ENCODE measurements at places on chromosomes 7 and 10.
A peak's percentile ranks its signal among the peaks of the same experiment; 100 is the strongest.

GRCh38 chr10:115974816-115975430 is 298.1 kb downstream of the GFRA1 start:
- DNase-seq: no peak

DNA sequence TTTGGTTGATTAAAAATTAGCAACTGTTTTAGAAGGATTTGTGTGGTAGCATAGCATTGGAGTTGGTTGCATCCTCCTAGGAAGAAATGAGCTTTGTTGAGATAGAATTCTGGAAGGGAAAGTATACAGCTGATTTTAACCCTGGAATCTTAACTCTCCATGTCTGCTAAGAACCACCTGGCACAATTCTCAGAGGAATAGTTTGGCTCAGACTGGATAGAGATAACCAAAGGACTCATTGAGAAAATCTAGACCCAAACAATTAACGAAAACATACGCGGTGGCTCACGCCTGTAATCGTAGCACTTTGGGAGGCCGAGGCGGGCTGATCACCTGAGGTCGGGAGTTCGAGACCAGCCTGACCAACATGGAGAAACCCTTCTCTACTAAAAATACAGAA is 99.1 kb upstream of the AOAH start:
- no peak for DNase-seq

DNA sequence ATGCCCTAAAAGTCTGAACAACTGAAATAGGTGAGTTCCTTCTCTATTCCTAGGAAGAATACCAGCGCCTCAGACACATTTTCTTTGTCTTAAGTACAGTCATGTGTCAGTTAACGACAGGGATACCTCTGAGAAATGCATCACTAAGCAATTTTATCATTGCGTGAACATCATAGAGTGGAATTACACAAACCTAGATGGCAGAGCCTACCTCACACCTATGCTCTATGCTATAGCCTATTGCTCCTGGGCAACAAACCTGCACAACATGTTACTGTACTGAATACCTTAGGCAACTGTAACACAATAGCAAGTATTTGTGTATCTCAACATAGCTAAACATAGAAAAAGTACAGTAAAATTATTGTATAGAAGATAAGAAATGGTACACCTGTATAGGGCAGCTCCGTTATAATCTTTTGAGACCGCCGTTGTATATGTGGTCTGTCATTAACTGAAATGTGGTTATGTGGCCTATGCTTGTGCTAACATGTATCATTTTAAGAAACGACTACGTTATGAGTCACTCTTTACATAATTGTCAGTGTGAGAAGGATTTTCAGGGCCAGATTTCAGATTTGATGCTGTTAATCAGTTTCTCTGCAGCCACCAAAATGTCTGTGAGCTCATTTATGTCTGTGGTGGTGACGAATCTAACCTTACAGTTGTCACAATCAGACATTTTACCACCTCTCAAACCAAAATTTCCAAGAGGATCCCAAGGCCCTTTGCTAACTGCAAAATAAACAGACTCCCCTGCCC is 66.1 kb upstream of the STK17A start:
- no peak for DNase-seq

DNA sequence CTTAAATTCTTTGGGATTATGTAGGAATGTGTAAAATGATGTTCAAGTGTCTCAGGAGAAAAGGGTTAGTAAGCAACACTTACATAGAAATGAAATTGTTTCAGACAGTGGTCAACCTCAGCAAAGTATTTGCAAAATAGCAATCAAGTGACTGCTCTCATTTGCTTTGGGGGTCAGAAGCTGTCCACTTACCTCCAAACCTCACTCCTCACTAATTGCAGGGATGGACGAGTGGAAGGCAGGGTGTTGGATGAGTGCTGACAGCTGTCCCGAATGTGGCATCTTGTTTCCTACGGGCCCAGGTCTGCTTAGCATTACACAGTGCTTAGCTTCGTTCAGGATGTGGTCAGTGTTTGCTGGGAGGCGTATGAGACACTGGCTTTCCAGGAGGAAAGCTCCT is 437.0 kb downstream of the SUGCT start:
- DNase-seq: no peak

DNA sequence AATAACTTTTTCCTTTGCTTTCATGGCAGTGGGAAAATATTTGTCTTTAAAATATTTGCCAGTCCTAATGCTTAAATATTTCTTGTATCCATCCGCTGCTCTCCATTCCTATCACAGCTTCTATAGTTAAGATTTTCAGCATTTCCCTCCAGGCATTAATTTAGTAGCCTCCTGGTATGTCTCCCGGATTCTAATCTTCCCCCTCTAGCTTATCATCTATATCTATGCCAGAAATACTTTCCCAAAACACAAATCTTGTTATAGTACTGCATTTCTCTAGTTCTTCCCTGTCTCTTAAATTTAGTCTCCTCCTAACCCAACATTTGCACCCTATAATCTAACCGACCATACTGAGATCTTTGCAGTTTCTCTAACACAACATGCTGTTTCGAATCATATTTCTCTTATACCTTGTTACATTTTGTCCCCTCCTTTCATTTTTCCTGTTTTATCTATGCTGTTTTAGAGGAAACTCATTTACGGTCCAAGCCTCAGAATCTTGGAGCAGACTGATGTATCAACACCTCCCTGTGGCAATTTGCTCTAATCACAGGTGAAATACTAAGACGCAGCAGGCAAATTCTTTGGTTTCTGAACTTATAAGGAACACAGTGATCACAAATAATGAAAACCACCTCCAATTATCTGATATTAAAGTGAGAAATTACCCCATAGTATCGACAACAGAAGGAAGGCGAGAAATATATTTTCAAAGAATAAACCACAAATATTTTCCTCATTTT is 10.3 kb downstream of the CNTNAP2 start:
- no peak for DNase-seq

GRCh38 chr10:75247797-75248196 is 12.0 kb upstream of the COMTD1 start:
- no peak for DNase-seq

DNA sequence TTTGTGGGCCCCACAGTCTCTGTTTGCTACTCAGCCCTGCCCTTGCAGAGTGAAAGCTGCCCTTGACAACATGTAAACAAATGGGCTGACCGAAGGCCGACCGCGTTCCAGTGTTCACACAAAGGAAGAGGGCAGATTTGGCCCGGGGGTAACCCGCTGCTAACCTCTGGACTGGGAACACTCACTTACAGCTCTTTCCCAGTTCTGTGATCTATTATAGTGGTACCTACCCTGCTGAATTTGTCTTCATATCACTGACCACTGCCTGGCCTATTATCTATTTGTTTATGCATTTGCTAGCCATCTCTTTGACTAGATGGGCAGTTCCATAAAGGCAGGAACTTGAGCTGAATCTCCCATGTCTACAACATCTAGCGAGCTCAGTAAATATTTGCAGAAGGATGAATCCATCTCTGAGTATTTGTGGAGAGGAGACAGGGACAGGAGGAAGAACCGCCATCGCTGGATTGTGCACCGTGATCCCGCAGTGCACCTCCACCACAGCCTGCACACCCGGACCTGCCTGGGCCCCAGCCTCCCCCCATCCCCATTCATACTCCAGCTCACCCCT is 15.2 kb downstream of the SLC29A3 start:
- DNase-seq: no peak

- DNase-seq: no peak
Measured at GRCh38 chr7:128759242-128759641, 16.4 kb downstream of the OPN1SW start.

DNA sequence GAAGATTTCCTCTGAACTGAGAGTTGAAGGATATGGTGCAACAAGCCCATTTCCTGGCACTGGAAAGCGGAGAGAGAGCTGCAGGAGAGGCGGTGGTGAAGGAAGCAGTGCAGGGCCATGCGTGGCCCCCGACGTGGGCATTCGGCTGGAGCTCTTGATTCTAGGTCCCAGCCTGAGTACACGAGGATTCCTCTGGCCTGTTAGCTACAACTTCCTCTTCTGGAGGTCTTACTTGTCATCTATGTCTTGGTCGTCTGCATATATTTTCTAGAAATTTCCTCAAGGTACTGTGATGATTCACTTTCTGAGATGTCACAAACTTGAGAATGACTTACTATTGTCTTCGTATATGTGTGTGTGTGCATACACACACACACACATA is 59.2 kb upstream of the JAZF1 start:
- DNase-seq: no peak

DNA sequence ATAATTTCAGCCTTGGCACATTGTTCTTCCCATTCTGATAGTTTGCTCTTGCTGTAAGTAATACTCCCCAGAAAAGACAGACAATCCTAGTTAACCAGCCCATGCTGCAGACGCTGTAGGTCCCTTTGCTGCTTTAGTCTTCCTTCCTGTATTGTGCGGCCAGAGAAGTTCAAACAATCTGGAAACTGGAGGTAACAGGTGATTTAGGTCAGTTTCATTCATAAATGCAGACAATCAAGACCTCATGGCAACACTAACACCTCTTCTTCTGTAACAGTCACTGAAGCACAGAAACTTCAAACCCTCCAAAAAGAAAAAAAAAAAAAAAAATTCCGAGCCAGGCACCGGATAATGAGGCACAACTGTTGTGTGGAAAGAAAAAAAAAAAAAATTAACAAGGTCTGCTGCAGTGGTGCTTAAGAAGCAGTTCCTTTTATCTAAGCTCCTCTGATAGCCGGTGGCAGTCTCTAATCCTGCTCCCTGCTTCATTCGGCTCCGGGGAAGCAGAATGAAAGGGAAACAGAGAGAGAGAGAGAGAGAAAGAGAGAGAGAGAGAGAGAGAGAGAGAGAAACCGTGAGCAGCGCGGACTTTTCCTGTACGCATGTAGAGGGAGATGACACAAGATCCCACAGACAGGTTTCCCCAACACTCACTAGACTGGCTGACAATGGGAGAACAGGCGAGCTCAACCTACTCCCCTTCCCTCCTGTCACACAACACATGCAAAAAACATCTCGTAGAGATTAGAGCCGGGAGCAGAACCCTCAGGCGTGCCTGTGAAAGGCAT is at the start of gene SEMA3A:
Gene SEMA3A, minus strand, starts transcription at position 306 of the 788 bp plus-strand sequence. Its CDS starts 203 bp downstream, at position 103.
- peak; percentile 3 for DNase-seq

DNA sequence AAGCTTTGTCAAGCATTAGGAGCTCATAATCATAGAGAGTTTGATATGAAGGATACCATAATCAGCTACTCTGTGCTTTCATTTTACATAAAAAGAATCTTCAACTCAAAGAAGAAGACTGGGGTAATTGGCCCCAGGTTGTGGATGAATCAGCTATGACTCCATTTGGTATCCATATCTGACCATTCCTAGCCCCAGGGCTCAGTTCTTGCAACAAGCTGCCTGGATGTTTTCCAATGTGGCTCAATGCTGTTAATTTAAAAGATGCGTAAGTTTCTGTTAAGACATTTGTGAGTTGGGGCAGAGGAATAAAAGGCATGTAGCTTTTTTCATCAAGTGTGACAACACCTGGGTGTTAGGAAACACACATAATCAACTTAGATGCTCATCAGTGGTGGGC is 951.1 kb downstream of the NRG3 start:
- no peak for DNase-seq

- DNase-seq: no peak
Measured at GRCh38 chr10:21689881-21690280, 155.8 kb downstream of the MLLT10 start.

DNA sequence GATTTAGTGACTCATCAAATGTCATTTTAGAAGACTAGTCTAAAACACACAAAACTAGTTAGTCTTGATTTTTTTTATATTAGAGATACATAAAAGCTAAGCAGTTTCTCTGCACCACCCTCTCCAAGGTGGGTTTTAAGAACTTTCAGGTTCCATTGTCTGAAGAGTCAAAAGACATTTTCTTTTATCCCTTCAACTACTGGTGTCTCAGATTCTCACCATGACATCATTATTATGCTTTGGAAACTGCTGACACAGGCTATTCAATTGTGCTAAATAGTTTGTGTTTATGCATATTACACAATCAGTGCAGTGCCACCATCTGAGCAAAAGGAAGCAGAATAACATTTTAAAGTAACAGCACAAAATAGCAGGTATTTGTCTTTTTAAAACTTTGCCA is 52.2 kb downstream of the IGF2BP3 start:
- no peak for DNase-seq

GRCh38 chr7:69782917-69783684 is 184.8 kb downstream of the AUTS2 start:
- no peak for DNase-seq

GRCh38 chr10:132884691-132885271 is 57.6 kb downstream of the CFAP46 start:
- no peak for DNase-seq

GRCh38 chr7:322111-322671 is 32.2 kb downstream of the FOXL3 start:
- peak; percentile 18 for DNase-seq

DNA sequence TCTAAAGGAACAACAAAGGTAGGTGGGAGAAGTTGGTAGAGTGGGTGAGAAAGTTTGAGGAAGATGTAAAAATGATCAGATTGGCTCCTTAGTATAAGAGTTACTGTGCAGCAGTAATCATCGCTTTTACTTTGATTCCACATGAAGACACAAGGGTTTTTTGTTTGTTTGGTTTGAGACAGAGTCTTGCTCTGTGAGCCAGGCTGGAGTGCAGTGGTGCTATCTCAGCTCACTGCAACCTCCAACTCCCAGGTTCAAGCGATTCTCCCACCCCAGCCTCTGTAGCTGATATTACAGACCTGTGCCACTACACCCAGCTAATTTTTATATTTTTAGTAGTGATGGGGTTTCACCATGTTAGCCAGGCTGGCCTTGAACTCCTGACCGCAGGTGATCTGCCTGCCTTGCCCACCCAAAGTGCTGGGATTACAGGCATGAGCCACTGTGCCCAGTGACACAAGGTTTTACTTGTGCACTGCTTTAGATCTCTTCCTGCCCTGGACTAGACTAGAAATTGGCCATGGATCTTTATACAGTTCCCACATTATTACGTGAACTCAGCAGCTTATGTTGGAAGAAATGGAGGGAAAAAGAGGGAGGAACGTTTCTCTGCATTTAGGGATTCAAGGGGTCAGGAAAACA is 10.7 kb downstream of the LUC7L2 start:
- DNase-seq: no peak

DNA sequence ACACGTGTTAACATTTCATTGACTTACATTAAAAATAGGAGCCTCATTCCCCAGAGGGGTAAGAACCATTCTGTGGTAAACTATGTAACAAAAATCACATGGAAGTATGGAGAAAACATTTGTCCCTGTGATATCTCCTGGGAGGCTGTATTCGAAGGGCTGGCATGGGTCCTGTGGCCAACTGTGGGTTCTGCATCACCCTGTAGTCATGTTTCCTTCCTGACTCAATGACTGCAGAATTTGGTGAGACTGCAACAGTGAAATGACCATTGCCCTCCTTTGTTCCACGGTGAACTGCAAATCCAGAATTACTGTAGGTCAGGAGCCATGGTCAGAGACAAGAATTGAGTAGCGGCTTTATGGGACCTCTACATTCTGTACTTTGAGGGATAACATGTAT is 3.6 kb upstream of the ZEB1 start:
- DNase-seq: no peak

GRCh38 chr7:40828686-40829600 is 694.1 kb downstream of the SUGCT start:
- no peak for DNase-seq
